ENCODE measurements at places on chromosomes 5 and 9. TPM values are rescaled to one million over a fixed set of nuclear protein-coding genes. Genes with fewer than 3 reads are reported as not detected.

- no peak for DNase-seq
These were observed 300.2 kb downstream of the GLIS3 start for GRCh38 chr9:3999706-4000105.

Gene AIF1L
- not detected for total RNA-seq

DNA sequence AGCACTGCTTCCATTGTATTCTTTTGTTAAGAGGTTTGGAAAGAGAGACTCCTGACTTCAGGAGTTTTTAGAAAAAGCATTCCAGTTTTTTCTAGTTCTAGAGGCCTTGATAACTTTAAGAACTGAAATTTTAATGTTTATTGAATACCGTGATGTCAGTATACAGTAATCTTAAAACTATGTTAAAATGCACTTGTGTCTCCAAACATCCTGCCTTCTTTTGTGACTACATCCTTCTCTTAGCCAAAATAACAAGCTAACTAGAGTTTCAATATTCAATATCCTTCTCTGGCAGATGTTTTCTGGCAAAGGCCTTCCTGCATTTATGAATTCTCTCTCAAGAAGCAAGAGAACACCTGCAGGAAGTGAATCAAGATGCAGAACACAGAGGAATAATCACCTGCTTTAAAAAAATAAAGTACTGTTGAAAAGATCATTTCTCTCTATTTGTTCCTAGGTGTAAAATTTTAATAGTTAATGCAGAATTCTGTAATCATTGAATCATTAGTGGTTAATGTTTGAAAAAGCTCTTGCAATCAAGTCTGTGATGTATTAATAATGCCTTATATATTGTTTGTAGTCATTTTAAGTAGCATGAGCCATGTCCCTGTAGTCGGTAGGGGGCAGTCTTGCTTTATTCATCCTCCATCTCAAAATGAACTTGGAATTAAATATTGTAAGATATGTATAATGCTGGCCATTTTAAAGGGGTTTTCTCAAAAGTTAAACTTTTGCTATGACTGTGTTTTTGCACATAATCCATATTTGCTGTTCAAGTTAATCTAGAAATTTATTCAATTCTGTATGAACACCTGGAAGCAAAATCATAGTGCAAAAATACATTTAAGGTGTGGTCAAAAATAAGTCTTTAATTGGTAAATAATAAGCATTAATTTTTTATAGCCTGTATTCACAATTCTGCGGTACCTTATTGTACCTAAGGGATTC is 43.1 kb downstream of the NDFIP1 start:
- peak; percentile 86 for DNase-seq

Gene SLC6A19
- total RNA-seq = not detected

- DNase-seq = no peak
These were observed 23.6 kb upstream of the SLC6A3 start for GRCh38 chr5:1468629-1469527.

GRCh38 chr5:115831163-115831768 is 10.1 kb downstream of the ATG12 start:
- DNase-seq = peak; percentile 81

GRCh38 chr9:700365-701282 is 140.9 kb upstream of the DMRT1 start:
- no peak for DNase-seq

GRCh38 chr5:60960591-60960990 is 15.6 kb downstream of the NDUFAF2 start:
- DNase-seq = peak; percentile 50

DNA sequence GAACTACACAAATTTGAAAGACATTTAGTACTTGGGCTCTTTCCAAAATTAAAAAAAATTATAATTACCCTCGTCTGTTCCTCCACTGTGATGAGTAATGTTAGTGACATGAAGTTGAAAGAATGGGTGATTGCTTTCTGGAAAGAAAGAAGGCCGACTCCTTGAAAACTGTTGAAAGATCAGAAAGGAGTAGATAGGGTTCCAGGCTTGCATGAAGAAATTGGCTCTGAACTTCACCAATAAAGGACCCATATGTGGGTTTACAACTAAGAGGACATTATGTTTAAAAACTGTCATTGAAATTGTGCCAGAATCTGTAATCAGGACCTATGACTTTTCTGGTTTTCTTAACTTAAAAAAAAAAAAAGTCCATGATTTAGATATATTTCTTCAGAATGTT is 20.7 kb upstream of the MOCS2 start:
- DNase-seq = no peak

Gene SCGB3A1
- total RNA-seq = not detected

- no peak for DNase-seq
These were observed 22.2 kb upstream of the EEIG1 start for GRCh38 chr9:128002959-128003358.

DNA sequence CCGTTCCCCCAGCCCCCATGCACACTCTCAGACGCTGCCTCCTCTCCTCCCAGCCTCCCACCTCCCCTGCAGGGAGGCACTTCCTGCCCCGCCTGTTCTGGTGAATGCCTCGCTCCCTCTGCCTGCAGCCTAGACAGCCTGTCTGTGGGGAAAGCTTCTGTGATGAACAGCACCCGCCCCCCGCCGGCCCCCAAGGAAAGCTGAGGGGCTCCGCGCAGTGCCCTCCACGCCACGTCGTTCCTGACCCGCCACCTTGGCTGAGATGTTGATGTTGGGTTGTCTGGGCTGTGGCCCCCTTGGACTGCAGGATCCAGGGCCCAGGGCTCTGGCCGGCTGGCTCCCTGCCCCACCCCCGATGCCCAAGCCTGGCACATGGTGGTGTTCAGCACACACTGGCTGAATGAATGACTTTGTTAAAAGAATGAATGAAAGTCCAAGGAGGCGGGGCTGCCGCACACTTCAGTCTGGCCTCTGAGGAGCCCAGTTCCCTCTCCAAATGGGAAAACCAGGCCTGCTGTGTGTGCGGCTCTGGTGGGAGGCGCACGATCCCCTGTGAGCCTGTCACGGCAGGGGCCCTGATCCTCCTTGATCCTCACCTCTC is 2.1 kb upstream of the MYMK start:
- no peak for DNase-seq
